ENCODE measurements at places on chromosomes 1 and 21.

DNA sequence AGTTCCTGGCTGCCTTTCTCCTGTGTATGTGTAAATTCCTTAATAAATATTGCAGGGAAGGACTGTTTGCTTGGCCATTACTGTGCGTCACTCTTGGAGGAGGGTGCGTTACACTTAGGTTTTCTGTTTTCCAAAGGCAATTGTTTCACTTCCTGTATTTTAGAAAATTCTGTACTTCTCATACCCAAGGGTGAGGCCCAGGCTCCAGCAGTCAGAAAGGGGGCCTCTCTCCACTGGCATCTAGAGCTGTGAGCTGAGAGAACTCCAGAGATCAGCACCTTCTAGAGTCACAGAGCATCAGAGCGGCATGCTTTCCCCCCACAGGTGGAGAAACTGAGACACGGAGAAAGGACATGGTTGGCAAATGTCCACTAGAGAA is 27.0 kb upstream of the ZFP69B start:
- peak; percentile 79 for DNase-seq

DNA sequence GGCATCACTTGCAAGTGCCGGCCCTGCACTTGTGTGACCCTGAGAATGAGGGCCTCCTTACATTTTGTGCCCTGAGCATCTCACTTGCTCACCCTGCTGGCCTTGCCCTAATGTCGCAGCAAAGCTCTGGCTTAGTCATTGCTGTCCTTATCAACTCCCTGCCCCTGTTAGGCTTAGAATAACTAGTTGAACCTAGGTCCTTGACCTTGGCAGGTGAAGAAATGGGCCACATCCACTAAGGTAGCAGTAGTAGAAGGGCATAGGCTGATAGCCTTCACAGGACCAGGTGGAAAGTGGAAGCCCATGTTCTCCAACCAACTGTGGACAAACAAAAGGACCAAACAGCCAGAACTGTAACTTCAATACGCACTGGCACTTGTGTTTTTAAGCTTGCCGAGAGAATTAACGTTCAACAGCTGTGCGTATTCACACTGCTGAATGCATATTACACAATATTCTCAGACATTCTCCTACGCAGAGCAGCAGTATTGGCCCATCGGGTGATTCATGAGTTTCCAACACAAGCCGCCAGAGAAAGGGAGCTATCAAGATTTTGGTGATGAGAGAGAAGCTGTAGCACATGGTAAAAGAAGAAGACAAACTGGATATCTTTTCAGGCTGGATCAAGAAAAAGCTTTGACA is 27.7 kb upstream of the PTGFRN start:
- DNase-seq = peak; percentile 70

DNA sequence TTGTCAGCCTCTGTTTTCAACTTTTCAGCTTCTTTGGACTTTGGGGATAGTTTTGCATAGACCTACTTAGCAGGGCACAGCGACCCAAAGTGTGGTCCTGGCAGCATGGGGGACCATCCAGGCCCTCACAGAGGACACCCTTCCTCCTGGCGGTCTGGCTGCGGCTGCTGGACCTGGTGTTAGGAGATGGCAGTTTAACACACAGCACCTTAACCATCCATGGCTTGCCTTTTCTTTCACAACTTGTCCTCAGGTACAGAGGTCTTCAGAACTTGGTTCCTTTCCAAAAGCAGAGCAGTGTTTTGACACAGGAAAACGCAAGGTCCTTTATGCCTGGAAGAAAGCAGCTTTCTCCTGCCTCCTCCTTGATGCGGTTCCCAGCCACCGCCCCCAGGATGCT is 68.1 kb downstream of the RHOU start:
- DNase-seq = no peak

GRCh38 chr1:3195966-3196515 is 127.0 kb downstream of the PRDM16 start:
- DNase-seq = no peak

DNA sequence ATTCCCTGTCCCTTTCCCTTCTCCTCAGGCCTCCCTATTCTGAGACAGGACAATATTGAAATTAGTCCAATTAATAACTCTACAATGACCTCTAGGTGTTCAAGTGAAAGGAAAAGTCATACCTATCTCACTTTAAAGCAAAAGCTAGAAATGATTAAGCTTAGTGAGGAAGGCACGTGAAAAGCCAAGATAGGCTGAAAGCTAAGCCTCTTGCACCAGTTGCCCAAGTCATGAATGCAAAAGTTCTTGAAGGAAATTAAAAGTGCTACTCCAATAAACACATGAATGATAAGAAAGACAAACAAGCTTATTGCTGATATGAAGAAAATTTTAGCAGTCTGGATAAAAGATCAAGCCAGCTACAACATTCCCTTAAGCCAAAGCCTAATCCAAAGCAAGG is 3.8 kb upstream of the MAP3K21 start:
- DNase-seq = no peak

DNA sequence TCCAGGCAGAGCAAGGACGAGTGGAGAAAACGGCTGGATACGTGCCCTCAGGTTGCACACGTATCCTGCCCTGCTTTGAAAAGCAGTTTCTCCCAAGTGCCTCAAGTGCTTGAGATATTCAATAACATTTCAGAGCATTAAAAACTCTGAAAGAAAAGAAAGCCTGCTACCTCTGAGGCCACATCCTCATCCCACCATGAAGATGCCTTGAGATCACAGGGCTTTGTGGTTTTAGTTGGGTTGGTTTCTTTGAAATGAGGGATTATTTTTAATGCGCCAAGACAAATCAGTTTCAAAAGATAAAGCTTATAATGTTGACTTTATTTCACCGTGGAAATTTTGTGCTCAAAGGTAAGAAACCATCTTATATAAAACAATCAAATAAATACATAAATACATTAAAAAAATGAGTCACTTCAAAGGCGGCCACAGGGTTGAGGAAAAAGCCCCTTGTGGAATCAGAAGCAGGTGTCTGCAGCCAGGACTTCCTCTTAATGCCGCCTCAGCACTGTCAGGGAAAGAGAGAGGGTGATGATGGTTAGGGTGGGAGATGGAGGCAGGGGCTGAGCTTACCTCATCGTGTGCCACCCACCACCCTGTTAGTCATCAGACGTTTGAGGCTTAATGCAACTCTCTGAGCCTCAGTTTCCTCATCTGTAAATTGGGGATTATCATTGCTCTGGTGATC is 1.4 kb downstream of the NPPB start:
- peak; percentile 12 for DNase-seq

GRCh38 chr1:233549917-233550316 is 64.0 kb upstream of the KCNK1 start:
- DNase-seq = no peak

DNA sequence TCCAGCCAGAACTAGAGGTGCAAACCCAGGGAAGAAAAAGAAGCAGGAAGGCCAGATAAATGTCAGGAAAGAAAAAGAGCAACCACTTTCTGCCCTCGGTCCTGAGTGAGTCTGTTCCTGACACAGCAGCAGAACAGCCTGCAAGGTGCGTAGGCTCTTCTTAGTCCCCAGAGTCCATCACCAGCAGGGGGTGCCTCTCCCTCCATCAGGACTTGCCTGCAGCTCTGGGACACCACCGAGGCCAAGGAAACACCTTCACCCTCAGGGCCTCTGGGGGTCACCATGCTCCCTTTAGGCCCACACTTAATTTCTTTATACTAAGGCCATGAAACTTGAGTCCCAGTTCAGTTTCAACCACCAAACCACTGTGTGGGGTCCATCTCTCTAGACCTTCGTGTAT is 43.7 kb upstream of the NFASC start:
- no peak for DNase-seq

- DNase-seq = no peak
Observed at GRCh38 chr1:178874966-178875365, 4.1 kb upstream of the ANGPTL1 start.

GRCh38 chr1:7584643-7585042 is 186.5 kb upstream of the VAMP3 start:
- DNase-seq = no peak

GRCh38 chr1:228236744-228237143 is 28.9 kb downstream of the OBSCN start:
- DNase-seq = no peak

GRCh38 chr1:245520611-245521010 is 365.8 kb downstream of the KIF26B start:
- no peak for DNase-seq

DNA sequence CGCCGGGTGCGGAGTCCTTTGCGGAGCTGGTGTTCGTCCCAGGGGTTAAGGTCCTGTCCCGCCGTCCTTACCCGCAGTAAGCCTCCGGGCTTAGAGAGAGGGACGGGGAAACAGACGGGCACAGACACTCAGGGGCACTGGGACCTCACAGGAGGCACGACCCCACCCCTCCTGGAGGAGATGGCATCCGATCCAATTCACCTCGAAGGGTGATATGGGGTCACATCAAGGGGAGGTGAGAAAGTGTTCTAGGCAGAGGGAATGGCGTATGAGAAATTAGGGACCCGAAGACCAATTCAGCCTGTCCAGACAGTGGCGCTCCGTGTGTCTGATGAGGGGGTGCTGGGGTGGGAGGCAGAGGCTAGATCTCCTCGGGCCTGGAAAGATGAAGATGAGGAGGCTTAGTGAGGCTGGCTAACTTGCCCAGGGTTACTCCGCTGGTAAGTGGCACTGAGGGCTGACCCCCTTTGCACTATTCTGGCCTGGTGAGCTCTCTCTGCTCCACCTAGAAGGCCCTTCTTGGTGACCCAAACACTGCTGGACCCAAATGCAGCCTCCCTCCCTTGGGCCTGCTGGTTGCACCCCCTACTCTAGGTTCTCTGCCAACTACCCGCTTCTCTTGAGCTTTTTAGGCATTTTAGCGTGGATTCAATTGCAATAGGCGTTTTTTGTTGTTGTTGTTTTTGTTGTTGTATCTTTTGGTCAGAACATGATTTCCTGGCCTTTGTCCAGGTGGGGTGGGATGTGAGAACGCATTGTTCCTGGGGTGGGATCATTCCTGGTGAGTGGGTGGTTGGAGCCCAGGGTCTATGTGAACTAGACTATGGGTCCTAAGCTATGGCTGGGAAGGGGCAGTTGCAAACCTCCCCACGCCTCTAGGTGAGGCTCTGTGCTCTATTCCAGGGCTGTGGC is 12.3 kb downstream of the BTBD19 start:
- DNase-seq = no peak

- DNase-seq = no peak
Observed at GRCh38 chr1:205532996-205533735, 28.7 kb downstream of the CDK18 start.

DNA sequence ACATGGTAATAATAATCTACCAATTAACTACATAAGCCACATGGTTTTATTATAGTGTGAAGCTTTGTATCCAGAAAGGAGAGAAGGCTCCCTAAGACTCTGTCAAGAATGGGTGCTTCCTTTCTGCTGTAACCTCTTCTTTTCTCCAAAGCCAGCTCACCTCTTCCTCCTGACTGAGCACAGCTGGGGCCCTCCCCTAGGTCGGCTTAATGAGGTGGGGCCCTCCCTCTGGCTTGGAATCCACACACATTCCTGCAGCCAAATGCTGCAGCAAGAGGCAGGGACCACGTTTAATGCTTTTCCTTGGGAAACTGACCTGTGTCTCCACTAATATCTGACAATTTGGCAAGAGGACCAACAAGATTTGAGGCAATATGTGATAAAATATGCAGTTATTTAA is 94.8 kb downstream of the DSCAM start:
- DNase-seq = no peak

DNA sequence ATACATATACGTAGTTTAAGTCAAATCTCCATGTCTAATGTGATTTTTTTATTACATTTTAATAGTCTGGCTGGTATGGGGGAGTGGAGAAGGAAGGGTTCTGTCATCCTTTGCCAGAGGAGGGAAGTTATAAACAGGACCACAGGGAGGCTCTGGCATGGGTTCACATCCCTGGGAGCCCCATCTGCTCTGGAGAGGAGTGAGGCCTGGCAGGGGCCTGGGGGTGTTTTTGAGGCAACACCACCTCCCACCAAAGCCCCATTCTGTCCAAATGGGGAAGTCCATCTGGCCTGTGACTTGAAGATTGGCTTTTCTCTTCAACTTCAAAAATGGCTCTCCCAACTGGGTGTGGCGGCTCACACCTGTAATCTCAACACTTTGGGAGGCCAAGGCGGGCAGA is 15.8 kb downstream of the DISP3 start:
- DNase-seq = no peak

DNA sequence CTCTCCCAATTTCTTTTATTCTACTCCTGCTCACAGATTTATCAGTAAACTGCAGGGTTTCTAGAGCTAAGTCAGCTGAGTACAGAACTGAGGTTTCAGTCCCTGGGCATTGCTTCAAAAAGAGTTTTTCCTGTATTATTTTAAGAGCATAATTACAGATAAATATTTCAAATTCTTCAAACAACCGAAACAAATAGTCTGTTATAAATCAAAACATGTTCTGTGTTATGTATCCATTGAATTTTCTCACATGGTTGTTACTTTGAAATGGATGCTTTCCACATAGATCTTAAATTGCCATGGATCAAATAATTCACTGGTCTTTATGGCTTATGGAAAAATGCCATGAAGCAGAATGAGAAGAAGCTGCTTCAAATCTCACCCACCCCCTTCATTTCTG is 64.5 kb downstream of the LRRC8C start:
- DNase-seq = no peak

- no peak for DNase-seq
Observed at GRCh38 chr1:56095696-56096665, 483.4 kb downstream of the PLPP3 start.

- DNase-seq = no peak
Observed at GRCh38 chr1:57489358-57490036, 65.6 kb upstream of the DAB1 start.

DNA sequence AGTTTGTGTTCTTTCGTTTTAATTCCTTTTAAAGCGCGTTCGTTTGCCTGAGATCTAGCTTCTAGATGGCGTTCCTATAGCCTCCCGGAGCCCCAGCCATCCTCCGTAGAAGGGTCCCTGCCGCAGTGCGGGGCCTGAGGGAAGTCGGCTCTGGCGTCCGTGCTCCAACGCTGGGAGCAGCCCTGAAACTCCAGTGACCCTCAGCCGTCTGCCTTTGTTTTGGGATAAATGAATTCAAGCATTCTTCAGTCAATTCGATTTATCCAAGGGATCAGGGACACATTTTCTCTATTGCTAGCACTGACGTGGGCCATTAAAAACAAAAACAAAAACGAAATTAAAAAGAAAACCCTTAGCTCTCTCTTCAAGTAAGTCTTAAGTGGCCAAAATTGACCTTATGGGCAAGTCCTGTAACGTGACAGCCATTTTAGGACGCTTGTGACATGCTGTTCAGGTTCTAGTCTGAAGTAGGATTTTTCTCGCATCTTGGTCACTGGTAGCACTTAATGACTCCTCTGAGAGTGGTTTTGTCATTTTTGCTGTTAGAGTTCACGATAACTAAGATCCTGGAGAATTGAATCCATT is 742 bp upstream of the HSPA13 start:
- DNase-seq = peak; percentile 37

GRCh38 chr1:240019524-240019923 is 72.2 kb upstream of the FMN2 start:
- DNase-seq = no peak

DNA sequence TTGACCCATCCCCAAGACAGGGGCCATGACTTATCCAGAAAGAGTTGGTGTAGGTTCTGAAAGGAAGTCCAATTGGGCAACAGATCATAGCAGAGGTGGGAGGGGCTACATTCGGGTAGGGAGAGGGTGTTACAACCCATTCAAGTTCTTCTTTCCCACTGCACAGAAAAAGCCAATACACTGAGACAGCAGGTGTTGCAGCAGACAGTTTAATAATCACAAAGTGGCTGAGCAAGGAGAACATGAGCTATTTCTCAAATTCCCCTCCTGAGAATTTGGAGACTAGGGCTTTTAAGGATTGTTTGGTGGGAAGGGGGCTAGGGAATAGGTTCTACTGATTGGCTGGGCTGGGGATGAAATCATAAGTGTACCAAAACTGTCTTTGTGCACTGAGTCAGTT is 328.4 kb upstream of the POU3F1 start:
- no peak for DNase-seq

- DNase-seq = no peak
Observed at GRCh38 chr1:221718381-221719277, 23.3 kb downstream of the DUSP10 start.
